ENCODE measurements at places on chromosomes 2 and 18.

- no peak for DNase-seq
These were observed 43.6 kb upstream of the FZD7 start for GRCh38 chr2:201990069-201990468.

- DNase-seq: no peak
These were observed 259.5 kb downstream of the MREG start for GRCh38 chr2:215753808-215754207.

- no peak for DNase-seq
These were observed 97.8 kb downstream of the B3GNT2 start for GRCh38 chr2:62293490-62294271.

DNA sequence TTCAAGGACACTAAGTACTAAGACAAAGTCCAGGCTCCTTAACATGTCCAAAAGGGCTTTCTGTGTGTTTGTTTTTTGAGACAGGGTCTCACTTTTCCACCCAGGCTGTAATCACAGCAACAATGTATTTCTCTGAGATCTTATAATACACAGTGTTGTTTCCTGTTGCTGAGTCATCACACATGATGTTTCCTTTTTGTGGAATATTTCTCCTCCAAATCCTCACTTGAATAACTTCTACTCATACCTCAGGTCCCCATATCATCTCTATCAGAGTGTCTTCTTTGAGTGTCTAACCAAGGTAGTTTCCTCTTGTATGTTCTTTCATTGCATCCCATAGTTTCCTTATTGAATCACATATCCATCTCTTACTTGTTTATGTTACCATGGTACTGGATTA is 632.0 kb upstream of the PIK3C3 start:
- DNase-seq: no peak

GRCh38 chr2:42164046-42164445 is 5.1 kb upstream of the EML4 start:
- DNase-seq: no peak

DNA sequence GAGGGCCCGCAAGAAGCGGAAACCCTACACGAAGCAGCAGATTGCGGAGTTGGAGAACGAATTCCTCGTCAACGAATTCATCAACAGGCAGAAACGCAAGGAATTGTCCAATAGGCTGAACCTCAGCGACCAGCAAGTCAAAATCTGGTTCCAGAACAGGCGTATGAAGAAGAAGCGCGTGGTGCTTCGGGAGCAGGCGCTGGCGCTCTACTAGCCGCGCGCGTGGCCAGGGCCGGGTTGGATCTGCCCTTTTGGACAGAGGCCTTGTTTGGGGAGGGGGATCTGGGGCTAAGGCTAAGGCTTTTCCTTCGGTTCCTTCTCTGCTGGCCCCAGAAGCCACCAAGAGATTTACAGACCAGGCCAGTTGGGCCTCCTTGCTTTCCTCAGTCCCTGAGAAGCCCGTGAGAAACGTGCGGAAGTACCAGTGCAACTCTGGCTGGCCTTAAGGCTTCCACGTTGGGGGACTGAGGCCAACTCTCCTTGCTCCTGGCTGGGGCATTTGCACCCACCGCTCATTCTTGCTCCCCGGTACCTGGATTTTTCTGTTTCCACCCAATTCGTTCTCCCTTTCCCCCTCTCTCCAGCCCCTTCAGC is 1.0 kb downstream of the HOXD12 start:
- DNase-seq: no peak

DNA sequence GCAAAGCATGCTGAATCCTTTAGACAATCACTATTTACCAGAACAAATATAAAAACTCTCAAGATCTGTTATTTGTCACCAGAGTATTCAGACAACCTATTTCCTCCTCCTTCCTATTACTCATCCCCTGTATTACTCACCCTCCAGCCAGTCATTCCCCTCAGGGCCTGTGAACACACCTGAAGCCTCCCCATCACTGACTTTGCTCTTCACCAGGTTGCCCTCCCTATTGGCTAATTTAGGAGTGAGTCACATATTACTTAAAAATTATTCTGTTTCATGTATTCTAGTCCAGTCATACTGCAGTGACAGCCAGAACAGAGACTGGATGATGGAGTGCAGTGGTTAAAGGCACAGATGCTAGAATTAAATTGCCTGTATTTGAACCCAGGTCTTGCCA is 3.7 kb upstream of the ATG16L1 start:
- peak; percentile 34 for DNase-seq

GRCh38 chr2:174764280-174765255 is at the start of gene CHRNA1:
CHRNA1 (minus strand) TSS chr2:174764472; CDS start chr2:174764394, 78 bp downstream.
- no peak for DNase-seq

- no peak for DNase-seq
These were observed 92.5 kb upstream of the LRP1B start for GRCh38 chr2:142223309-142223708.

GRCh38 chr2:202335791-202336467 is 40.2 kb upstream of the BMPR2 start:
- no peak for DNase-seq

DNA sequence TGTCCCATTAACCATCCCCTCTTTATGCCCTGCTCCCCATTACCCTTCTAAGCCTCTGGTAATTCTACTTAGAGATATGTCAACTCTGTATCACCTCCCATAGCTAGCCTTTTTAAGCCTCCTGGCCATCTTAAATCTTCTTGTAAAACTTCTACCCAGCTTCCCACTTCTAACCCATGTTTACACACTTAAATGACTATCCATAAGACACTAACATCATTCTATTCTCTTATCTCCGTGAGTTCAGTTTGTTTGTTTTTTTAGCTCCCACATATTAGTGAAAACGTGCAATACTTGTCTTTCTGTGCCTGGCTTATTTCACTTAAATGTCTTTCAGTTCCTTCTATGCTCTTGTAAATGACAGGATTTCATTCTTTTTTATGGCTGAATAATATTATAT is 42.4 kb downstream of the RAB3GAP1 start:
- DNase-seq: no peak

DNA sequence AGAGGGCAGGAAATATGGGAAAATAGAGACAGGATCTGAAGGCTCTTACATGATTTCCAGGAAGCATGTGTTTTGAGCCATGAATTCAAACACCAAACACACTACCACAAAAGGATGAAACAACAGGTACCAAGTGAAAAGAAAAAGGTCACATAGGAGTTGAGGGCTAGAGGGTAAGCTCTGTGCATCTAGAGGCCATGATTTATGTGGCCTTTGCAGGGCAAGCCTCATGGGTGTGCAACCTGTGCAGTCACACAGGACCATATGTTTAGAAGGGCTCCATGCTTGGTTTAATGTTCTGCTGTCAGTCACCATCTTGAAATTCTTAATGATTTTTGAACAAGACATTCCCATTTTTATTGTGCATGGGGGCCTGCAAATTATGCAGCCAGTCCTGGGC is 134.5 kb upstream of the CCDC68 start:
- no peak for DNase-seq

DNA sequence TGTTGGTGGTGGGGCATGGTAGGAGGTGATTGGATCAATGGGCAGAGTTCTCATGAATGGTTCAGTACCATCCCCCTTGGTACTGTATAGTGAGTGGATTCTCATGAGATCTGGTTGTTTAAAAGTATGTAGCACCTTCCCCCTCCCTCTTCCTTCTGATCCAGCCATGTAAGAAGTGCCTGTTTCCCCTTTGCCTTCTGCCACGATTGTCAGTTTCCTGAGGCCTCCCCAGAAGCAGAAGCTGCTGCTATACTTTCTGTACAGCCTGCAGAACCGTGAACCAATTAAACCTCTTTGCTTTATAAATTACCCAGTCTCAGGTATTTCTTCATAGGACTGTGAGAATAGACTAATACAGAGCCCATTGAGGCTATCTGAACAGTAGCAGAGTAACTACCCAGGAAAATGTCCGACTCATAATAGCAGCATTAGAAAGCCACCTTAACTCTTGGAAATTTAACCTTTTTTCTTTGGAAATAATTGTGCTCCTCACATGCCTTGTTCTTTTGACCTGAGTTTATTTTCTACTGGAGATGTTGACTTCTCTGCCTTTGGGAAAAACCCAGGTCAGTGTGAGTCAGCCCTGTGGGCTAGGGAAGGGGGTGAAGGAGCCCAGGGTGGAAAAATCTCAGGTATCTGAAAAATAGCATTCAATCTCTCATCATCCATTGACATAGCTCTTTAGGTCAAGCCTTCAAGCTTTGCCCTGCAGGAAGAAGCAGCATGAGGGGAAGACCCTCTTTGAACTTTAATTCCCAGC is 18.1 kb downstream of the CYP1B1 start:
- no peak for DNase-seq

- DNase-seq: no peak
These were observed 44.8 kb upstream of the CNGA3 start for GRCh38 chr2:98301469-98301868.

- no peak for DNase-seq
These were observed 66.3 kb upstream of the TUBA3E start for GRCh38 chr2:130264501-130264900.

DNA sequence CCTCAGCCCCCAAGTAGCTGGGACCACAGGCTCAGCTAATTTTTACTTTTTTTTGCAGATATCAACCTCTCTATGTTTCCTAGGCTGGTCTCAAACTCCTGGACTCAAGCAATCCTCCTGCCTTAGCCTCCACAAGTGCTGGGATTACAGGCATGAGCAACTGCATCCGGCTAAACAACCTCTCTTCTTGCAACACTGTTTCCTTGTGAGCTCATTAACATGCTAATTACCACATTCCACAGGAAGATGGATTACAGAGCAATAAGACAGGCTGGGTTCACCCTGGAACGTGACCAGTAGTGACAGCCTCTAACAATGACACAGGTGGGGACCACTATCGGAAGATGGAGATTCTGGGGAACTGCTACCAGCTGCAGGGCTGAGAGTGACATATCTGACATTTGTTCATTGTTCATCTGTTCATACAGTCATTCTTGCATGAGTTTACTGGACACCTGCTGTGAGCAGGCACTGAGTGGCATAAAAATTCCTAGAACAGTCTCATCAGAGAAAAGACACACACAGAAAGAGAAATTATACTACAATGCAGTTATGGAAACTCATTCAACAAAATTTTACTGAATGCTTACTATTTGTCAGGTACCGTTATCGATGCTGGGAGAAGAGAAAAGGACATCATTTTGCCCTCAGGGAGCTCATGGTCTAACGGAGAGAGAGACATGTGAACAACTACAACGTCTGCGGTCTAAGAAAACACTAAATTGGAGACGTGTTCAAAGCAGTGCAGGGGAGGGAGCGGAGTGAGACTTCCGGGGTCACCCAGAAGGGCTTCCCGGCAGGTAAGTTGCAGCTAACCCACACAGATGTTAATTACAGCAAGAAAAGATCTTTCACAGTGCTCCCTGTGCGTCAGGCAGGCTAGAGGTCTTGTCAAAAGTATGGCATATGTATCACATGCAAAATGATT is 37.6 kb downstream of the PROC start:
- DNase-seq: no peak

DNA sequence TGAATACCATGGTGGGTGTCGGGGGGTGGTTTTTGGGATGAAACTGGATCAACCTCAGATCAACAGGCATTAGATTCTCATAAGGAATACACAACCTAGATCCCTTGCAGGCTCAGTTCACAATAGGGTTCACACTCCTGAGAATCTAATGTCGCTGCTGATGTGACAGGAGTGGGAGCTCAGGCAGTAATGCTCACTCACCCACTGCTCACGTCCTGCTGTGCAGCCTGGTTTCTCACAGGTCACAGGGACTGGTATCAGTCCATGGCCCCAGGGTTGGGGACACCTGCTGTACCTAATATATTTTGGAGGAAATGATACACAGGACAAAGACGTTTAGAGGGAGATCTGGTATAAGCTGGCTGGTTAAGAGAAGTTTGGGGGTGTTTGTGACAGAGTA is 338.8 kb downstream of the PLCL1 start:
- no peak for DNase-seq

DNA sequence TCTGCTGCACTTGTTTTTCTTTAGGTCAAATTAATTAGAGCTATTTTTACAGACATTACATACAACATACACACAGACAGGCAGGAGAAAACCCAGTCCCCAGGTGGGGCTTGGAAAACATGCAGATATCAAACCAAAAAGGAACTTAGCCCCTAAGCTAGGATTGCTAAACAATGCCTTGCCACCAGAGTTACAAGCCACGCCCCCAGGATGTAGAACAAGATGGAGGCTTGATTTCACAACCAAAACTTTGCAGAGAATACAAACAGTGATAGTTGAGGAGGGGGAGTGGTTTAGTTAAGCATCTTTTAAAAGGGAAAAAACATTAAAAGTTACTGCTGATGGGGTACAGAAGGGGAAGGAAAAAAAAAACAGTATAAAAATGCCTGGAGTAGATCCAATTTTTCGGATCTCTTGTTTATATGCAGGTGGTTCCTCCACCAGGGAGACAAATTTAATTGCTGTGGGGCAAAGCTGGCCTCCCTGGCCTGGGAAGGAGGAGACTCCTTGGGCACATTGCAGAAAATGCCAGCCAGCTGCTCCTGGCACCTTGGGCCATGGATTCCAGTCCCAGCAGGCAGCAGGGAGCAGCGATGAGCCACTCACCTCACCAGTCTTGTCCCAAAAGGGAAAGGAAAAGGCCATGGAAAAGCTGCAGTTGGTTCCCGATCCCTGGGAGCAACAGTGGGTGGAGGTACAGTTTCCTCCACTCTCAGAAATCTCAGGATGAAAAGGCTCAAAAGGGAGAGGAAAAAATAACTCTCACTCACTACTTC is 348.4 kb upstream of the REG3G start:
- no peak for DNase-seq

DNA sequence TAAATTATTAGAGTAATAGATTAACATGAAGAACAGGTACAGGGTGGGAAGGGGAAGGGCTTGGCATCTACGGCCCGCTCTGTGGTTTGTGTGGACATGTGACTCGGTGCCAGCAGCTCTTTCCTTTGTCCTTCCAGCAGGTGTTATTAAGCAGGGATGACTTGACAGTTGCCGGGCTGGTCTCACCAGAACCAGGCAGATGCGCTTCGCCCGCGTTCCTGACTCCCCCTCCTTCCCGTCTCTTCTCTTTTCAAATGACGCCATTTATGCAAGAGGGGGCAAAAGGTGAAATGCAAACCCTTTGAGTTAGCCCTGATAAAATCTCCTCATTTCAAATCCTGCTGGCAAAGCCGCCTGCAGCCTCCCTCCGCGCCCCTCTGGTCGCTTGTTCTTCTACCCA is 38.9 kb upstream of the MGAT4A start:
- no peak for DNase-seq

Data from T-helper 1 cell (primary cell).